Right renal cortex interstitium (tissue), 3 donors: ENCODE measurements at places on chromosomes 1 and 21. TPM values are rescaled to one million over a fixed set of nuclear protein-coding genes. Genes with fewer than 3 reads are reported as not detected.

GRCh38 chr1:52534928-52535764 is 17.7 kb downstream of the TUT4 start:
- DNase-seq, result no peak

GRCh38 chr1:234875953-234876855 is 252.4 kb downstream of the TOMM20 start:
- no peak for DNase-seq

The CYP4A22 gene
- 7.5 TPM for polyA plus RNA-seq

DNA sequence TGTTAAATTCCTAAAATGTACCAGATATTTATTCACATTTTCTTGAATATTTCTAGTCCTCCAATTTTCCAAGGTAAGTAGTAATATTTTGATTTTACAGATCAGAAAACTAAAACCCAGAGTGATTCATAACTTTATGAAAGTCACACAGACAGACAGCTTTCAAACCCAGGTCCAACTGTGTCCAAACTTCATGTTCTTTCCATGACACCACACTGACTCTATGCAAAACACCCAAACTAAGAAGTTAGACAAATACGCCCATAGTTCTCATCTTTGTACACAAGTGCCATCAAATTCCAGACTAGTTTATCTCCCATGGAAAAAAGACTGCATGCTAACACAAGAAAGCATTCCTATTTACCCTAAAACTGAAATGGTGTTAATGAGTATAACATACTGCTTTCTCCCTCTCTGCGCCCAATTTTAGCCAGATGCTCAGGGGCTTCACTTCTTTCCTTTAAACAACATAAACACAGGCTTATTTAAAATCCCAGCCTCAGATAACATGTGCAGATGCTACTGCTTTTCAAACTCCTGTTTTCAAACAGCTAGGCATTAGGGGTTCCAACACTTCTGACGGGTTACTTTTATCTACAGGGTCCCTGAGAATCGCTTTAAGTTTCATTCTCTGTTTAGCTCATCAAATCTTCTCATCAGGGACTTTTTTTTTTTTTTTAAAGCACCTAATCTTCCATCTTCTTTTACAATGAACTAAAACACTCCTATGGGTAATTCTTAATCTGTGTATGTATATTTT is 44.6 kb downstream of the WASF2 start:
- DNase-seq, result no peak

The JMJD4 gene
- 15.7 TPM for polyA plus RNA-seq

The NUP133 gene
- polyA plus RNA-seq, result 46.9 TPM

DNA sequence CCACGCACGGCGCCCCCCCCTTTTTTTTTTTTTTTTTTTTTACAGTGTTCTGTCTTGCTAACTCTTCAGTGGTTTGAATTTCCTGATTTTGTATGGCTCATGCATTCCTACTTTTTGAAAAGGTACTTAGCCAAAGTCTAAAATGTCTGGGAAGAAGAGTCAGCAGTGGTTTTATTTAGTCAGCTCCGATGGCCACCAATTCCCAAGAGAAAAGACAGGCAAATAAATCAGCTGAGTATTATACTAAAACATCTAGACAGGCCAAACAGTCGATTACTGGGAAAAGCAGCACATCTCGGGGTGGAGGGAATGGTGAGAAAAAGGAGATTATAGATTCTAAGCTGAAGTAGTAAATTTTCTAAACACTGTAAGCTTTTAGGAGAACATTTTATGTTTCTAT is 192.5 kb upstream of the ZRANB2 start:
- no peak for DNase-seq

DNA sequence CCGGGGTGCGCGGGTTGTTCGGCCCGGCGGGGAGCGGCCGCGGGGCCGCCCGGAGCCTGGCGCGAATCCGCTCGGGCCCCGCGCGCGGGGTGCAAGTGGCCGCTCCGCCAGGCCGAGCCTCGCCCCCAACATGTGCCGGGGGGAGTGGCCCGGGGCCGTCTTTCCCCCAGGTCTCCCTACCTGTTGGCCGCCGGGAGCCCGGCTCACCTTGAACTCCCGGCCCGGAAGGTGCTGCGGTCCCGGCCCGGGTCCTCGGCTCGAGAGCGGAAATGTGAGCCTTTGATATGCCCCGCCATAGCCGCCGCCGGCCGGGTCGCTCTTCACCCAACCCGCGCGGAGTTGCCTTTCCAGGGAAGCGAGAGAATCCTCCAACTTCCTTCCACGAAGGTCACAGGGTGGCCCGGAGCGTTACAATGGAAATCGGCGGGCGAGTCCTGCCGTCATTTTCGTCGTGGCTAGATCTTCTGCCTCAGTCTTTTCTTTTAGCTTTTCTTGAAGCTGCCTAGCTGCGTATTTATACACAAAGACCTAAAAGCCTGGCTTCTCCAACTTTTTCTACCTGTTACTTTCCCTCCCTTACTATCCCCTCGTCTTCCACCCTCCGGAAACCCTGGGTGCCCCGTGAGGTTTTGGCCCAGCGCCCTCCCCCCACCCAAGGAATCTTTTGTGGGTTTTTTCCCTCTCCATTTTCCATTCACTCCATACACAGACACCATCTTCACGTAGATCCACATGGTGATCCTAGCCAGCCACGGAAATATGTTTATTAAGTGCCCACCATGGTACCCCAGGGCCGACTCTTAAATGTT is 867 bp downstream of the PTGFRN start:
- no peak for DNase-seq

- no peak for DNase-seq
These were observed at the start of gene ADAMTS5 for GRCh38 chr21:26967062-26967913. Gene ADAMTS5 (minus strand): TSS chr21:26967088. CDS start chr21:26966391, 697 bp downstream.

- DNase-seq, result no peak
These were observed 550 bp upstream of the PCAT6 start for GRCh38 chr1:202810193-202810614.
